ENCODE measurements at places on chromosomes 13 and 19. TPM values are rescaled to one million over a fixed set of nuclear protein-coding genes. Genes with fewer than 3 reads are reported as not detected.

GPR4 gene
- total RNA-seq = 15.4 TPM

NCR1 gene
- total RNA-seq = not detected

FCHO1 gene
- total RNA-seq = 0.16 TPM

LRG1 gene
- not detected for total RNA-seq

CEACAM20 gene
- not detected for total RNA-seq

EPSTI1 gene
- 0.44 TPM for total RNA-seq

CYP2F1 gene
- not detected for total RNA-seq

DNA sequence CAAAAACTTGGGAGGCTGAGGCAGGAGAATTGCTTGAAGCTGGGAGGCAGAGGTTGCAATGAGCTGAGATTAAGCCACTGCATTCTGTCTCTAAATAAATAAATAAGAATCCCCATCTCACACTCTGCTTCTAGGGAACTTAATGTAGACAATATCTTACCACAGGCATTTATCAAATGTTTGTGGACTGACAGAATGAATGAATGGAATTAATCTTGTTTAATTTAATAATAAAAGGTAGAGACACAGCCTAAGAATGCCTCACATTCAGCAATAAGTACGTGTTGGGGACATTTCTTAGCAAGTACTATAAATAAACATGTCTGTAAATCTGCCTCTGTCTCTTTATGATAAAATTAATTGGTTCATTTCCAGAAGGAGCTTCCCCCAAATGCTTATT is 36.2 kb upstream of the RBM26 start:
- DNase-seq = peak; percentile 40
- no peak overlapping the region for H3K4me3 ChIP-seq
- H3K36me3 ChIP-seq = no peaks in the 10 kb centered on the region

DNA sequence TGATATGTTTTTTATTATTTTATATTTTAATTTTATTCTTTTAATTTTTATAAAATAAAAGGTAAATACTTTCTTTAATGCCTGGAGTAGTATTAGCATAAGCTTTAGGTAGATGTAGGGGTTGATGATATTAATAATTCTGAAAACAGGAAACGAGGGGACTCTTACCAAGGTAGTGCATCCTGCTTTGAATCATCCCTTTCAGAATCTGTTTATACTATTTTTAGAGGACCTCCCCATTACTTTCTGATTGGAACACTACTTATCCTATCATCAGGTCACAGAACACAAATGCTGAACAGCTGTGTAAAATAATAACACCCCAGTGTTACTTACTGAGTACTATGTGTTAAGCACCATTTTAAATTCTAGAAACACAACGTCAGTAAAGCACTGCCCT is 27.3 kb downstream of the COG6 start:
- peaks cover 11% of the 10 kb centered on the region for H3K36me3 ChIP-seq
- no peak overlapping the region for H3K4me3 ChIP-seq
- DNase-seq = no peak

GRCh38 chr13:39765801-39766463 is 110.5 kb downstream of the COG6 start:
- no peak overlapping the region for H3K27ac ChIP-seq
- DNase-seq = no peak
- peaks cover 7% of the 10 kb centered on the region for H3K4me1 ChIP-seq
- no peak overlapping the region for H3K4me3 ChIP-seq

- peaks cover 4% of the 10 kb centered on the region for H3K27me3 ChIP-seq
- no peak for DNase-seq
- H3K4me3 ChIP-seq = no peak overlapping the region
- no peaks in the 10 kb centered on the region for H3K36me3 ChIP-seq
- H3K27ac ChIP-seq = no peak overlapping the region
Observed at GRCh38 chr13:34546344-34547250, 395.5 kb upstream of the NBEA start.

GRCh38 chr13:112617754-112618375 is 29.9 kb upstream of the TUBGCP3 start:
- no peak overlapping the region for H3K4me3 ChIP-seq
- no peaks in the 10 kb centered on the region for H3K4me1 ChIP-seq
- DNase-seq = no peak
- no peaks in the 10 kb centered on the region for H3K36me3 ChIP-seq
- H3K27me3 ChIP-seq = peaks cover 26% of the 10 kb centered on the region

DNA sequence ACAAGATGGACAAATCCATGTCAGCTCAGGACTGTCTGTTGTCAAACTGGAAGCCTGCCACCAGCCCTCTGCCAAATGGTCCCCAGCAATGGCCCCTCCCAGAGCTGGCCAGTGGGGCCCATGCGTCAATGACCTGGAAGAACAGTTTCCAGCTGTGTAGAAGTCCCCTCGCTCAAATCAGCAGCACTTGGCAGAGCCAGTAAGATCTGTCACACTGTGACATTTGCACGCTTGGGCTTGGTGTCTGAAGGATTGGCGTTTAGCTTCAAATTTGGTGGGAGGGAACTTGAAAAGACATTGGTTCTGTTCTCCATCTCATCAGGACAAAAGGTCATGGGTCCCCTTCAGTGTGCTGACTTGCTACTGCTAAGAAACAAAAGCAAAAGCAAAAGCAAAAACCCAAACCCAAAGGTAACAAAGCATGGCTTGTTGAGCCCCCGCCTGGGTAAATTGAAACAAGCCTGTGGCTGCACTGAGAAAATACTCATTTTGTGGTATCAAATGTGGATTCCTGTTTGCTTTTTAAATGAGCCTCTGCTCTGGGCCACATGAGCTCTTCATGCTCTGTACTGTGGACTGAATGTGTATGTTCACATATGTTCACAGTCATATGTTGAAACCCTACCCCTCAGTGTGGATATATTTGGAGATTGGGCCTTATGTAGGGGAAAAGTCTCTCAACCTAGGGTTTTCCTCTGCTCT is 253.6 kb upstream of the MAB21L1 start:
- peaks cover 8% of the 10 kb centered on the region for H3K4me1 ChIP-seq
- peaks cover 7% of the 10 kb centered on the region for H3K27me3 ChIP-seq
- no peaks in the 10 kb centered on the region for H3K36me3 ChIP-seq
- H3K4me3 ChIP-seq = no peak overlapping the region
- H3K27ac ChIP-seq = no peak overlapping the region
- DNase-seq = no peak

DNA sequence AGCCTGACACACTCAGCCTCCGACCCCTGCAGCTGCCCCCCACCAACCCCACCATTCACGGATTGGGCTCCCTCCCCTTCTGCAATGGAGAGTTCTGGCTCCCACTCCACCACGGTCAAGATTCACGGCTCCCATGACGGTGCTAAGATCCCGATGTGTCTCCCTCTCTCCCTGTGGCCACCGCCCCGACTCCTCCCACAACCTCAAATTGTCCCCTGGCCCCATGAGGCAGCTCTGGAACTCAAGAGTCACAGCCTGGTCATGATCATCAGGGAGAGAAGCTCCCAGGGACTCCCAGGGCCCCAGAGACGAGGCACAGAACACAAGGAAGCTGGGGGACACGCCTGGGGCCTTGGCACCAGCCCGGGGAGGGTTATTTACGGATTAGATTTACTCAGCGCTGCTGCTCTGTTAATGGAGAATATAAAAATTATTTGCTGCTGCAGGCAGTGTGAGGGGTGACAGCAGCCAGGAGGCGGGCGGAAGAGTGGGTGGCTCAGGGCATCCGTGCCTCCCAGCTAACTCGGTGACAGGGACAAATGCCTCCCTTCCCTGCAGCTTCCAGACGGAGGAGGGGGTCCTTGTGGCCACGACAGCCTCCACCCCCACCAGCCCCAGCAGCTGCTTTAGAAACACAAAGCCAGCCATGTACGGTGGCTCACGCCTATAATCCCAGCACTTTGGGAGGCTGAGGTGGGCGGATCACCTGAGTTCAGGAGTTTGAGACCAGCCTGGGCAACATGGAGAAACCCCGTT is 184.2 kb downstream of the PTPRS start:
- H3K4me3 ChIP-seq = 0 out of 2 replicates have a peak overlapping the region, but pooled peaks have one; percentile 32
- H3K4me1 ChIP-seq = peaks cover 8% of the 10 kb centered on the region
- no peaks in the 10 kb centered on the region for H3K36me3 ChIP-seq
- DNase-seq = no peak
- peaks cover 9% of the 10 kb centered on the region for H3K27me3 ChIP-seq
- H3K27ac ChIP-seq = peak overlapping the region; percentile 58

GRCh38 chr13:39457274-39457673 is 145.7 kb downstream of the LHFPL6 start:
- H3K36me3 ChIP-seq = 0 out of 2 replicates have a peak, but pooled peaks cover 4% of the 10 kb centered on the region
- H3K4me3 ChIP-seq = no peak overlapping the region
- peaks cover 32% of the 10 kb centered on the region for H3K4me1 ChIP-seq

DNA sequence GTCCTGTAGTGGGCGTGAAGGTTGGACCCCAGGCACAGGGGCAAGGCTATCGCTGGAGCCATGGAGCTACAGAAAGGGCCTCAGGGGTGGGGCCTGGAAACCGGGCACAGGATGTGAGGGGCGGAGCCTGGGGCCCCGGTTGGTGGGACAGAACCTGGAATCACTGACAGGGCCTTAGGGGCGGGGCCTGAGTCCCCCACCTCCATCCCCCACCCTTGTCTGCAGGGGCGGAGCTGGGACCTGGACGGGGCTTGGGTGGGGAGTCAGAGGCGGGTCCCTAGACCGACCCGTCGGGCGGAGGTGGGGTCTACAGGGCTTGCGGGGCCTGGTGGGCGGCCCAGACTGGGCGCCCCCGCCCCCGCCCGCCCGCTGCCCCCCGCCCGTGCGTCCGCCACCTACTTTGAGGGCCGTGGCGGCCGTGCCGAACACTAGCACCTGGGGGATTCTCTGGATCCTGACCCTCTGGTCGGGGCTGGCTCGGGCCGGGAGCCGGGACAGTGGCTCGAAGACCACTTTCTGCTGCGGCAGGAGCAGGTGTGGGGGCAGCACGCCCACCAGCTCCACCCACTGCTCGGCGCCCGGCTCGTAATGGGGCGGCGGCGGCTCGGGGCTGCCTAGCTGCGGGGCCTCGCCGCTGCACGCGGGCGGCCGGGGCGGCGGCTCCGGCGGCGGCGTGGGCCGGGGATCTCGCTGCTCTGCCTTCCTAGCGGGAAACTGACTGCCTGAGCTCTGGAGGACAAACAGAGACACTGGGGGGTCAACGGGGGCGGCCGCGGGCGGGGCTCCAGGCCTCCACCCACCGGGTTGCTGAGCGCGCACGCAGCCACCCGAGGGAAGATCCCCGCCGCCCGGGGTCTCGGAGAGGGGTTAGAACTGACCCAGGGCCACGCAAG is 26.3 kb downstream of the DCAF15 start:
- no peak overlapping the region for H3K4me3 ChIP-seq
- no peak overlapping the region for H3K27ac ChIP-seq
- peaks cover 6% of the 10 kb centered on the region for H3K4me1 ChIP-seq
- peaks cover 3% of the 10 kb centered on the region for H3K27me3 ChIP-seq
- no peak for DNase-seq

- H3K4me1 ChIP-seq = no peaks in the 10 kb centered on the region
- H3K36me3 ChIP-seq = no peaks in the 10 kb centered on the region
- H3K27me3 ChIP-seq = peaks cover 7% of the 10 kb centered on the region
- H3K27ac ChIP-seq = no peak overlapping the region
- no peak overlapping the region for H3K4me3 ChIP-seq
Observed at GRCh38 chr13:45747071-45747470, 45.0 kb downstream of the CBY2 start.

- no peak overlapping the region for H3K27ac ChIP-seq
- H3K4me3 ChIP-seq = no peak overlapping the region
- H3K4me1 ChIP-seq = peaks cover 5% of the 10 kb centered on the region
- peaks cover 6% of the 10 kb centered on the region for H3K27me3 ChIP-seq
- DNase-seq = no peak
Observed at GRCh38 chr13:23203516-23203915, 22.7 kb downstream of the SGCG start.

GRCh38 chr19:35081201-35081600 is 34.4 kb upstream of the FXYD3 start:
- no peak overlapping the region for H3K27ac ChIP-seq
- no peak overlapping the region for H3K4me3 ChIP-seq
- H3K4me1 ChIP-seq = no peaks in the 10 kb centered on the region
- no peaks in the 10 kb centered on the region for H3K36me3 ChIP-seq
- peaks cover 15% of the 10 kb centered on the region for H3K27me3 ChIP-seq

DNA sequence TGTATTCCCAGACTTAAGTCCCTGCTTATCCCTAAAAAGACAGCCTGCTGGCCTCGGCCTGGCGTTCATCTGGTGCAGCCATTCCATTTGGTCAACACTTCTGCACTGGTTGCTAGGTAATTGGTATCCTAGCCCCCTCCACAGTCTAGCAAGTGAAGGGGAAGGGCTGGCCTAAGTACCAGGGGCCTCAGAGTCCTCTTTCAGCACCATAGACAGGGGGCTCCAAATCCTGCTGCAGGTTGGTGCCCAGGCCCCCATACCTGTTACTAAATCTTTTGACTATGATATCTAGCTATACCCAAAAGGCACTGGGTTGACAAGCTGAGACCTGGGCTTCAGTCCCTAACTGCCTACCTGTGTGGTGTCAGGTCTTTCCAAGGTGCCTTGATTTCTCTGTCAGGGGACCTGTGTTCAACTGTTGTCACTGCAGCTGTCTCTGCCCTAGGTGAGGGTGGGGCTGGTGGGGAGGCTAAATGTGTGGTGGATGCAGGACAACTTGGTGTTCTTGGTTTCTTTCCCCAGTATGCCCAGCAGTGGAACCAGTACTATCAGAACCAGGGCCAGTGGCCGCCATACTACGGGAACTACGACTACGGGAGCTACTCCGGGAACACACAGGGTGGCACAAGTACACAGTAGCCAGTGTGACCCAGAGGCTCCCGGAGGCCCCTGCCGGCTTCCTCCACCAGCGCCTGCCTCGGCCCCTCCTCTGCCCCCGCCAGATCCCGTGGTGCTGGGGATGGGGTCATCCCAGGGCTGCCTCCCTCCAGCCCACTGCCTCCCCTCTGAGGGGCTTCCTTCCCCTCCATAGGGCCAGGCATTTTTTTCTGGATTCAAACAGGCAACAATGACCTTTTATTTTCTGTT is 3.8 kb upstream of the CCDC97 start:
- no peak for DNase-seq
- H3K4me1 ChIP-seq = peaks cover 31% of the 10 kb centered on the region
- H3K36me3 ChIP-seq = peaks cover 28% of the 10 kb centered on the region

GRCh38 chr13:89749888-89750287 is 1597.6 kb upstream of the MIR17HG start:
- H3K27ac ChIP-seq = no peak overlapping the region
- DNase-seq = no peak
- H3K36me3 ChIP-seq = no peaks in the 10 kb centered on the region
- no peaks in the 10 kb centered on the region for H3K27me3 ChIP-seq
- no peak overlapping the region for H3K4me3 ChIP-seq

- peak overlapping the region; percentile 59 for H3K27ac ChIP-seq
- H3K4me3 ChIP-seq = no peak overlapping the region
- no peak for DNase-seq
- peaks cover 3% of the 10 kb centered on the region for H3K27me3 ChIP-seq
- H3K36me3 ChIP-seq = peaks cover 20% of the 10 kb centered on the region
- H3K4me1 ChIP-seq = peaks cover 19% of the 10 kb centered on the region
Observed at GRCh38 chr13:45167611-45168554, 33.0 kb downstream of the KCTD4 start.

Data from HFFc6 (cell line).